ENCODE measurements at places on chromosomes 16 and 17. TPM values are rescaled to one million over a fixed set of nuclear protein-coding genes. Genes with fewer than 3 reads are reported as not detected.

RBFOX1 gene
- not detected for total RNA-seq

LDHD gene
- 7.5 TPM for total RNA-seq

GRCh38 chr17:34171245-34171818 lies 83.8 kb upstream of the CCL2 start:
- no peak for DNase-seq

- DNase-seq = no peak
These were observed 150.6 kb downstream of the MSI2 start for GRCh38 chr17:57406981-57407286.

GRCh38 chr17:39026980-39027451 lies 59.8 kb upstream of the FBXO47 start:
- DNase-seq = peak; percentile 87

DNA sequence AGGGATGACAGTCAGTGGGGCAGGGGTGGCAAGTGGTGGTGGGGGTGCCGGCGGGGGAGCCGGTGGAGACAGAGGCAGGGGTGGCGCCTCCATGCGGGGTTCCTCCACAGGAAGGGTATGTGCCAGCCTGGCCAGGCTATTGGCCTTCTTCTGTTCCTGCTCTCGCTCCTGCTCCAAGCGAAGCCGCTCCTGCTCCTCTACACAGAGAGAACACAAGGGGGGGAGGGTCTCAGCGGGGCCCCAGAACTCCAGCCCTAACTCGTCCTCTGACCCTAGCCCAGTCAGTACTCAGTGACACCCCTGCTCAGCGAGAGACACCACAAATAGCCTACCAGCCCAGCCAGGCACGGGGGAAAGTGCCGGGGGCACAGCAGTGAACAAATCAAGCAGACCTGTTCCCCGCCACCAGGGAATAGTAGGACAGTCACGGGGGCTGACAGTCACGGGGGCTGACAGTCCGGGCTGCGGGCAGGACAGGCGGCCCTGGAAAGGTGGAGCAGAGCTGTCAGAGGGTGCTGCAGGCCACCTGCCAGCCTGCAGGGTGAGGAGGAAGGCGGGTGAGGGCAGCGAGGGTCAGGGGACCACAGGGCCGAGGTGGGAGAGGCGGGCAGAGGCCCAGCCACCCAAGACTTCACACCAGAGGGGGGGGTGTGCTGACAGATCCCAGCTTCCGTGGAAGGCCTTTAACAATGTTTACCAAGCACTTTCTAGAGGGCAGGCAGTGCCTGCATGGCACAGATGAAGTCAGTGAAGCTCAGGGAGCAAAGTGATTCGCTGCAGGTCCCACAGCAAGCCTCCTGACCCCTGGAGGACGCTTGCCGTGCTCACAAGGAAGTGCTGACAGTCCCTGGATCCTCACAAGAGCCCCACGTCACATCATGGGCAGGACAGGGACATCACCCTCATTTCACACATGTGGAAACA lies 5.3 kb downstream of the MNT start:
- peak; percentile 72 for DNase-seq

All from sigmoid colon (tissue), 7 donors.